ENCODE measurements at places on chromosomes 7 and 10.

- DNase-seq = no peak
These were observed 404.2 kb upstream of the FOXK1 start for GRCh38 chr7:4277936-4278335.

DNA sequence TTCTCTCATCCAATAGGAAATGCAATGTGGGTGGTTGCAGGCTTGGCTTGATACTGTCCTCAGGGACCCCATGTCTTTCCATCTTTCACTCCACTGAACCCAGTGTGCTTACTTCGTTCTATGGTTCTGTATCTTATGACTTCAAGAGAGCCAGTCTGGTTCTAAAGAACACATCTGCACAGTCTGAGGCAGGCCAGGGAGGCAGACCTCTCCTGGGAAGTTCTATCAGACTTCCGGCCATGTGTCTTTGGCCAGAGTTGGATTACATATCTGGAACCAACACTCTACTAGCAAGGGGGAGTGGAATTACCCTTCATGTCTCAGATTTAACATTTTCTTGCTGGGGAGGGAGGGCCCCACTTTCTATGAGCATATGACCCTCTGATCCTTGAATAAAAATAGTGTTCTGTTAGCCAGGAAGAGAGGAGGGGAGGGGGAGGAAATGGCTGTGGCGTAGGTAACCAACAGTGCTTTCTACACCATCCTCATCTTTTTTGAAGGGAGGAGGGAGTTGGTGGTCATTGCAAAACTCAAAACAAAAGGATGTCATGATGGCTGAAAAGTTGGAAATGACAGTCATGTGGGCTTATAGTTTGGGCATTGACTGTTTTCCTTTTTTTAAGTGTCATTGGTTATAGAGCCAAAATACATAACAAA, 370.2 kb downstream of the GATA3 start:
- DNase-seq = no peak

GRCh38 chr7:47444376-47445098, 137.4 kb downstream of the TNS3 start:
- DNase-seq = no peak

- no peak for DNase-seq
These were observed 68.0 kb downstream of the SUGCT start for GRCh38 chr7:40202851-40203250.

GRCh38 chr7:74235518-74236268, 18.5 kb downstream of the RFC2 start:
- DNase-seq = no peak

DNA sequence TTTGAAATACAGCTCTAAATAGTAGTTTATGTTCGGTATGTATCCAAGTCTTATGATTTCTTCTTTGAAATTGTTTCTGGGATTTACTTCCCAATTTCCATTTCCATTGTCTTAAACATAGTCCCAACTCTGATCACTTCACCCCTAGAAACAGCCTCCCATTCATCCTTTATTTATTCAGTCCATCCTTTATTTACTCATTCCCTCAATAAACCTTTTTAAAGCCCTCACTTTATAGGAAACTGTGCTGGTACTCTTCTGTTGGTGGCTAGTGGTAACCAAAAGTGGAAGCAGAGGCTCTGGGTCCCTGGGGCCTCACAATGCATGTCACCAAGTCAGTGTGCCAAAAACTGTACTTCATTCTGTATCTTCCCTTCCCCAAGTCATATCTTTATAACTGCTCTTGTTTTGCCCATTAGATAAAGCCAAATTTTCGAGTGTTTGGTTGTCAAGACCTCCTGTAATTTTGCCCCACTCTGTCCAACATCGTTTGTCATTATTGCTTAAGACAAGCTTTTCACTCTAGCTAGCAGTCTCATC, 3.9 kb upstream of the EPC1 start:
- no peak for DNase-seq

DNA sequence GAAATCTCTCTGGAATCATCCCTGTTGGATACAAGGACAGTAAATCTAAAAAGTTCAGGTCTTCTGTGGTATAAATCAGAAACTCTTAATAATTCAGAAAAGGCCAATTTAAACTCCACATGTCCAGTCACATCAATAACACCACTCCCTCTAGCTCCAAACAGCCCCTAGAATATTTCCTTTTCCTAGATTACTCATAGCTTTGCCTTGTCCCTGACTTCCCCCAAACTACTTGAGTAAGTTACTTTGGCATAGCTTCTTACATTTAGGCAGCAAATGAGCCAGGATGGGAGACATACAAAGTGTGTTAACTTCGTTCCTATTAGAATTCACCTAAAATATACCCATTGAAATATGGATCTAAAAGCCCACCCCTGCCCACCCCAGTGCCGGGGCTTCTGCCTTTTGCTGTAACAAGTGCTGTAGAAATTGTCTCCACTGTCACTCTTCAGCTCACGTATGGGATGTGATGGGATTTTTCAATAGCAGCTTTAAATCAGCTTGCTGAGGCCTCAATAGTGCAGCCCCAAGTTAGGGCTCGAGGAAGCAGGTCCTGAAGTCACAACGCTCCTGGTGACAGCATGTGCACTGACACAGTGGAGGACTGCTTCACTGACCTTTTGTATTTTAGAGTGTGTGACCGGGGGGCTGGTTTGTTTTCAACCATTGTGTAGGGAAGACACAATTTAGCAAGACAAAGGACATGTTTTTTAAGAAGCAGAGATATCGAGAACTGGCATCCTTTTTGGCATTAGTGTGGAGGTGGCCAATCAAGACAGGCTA, 218.2 kb upstream of the KMT2E start:
- DNase-seq = no peak

DNA sequence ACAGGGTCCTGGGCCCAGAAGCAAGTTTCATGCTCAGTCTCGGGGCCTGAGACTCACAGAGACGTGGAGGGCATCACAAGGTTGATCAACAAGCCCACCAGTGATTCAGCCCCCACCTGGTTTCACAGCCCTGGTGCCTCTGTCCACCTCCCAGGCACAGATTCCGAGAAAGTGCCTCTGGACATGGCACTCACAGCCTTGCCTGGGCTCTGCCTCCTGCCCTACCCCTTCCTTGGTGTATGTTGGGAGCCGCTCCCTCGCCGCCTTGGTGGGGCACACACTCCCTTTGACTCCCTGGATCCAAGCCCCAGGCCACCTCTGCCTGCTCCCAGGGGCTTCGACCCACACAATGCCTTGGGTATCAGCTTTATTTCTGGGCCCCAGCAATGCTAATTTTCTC, 200.8 kb upstream of the PPP2R2D start:
- no peak for DNase-seq

- no peak for DNase-seq
These were observed 54.7 kb downstream of the EMX2 start for GRCh38 chr10:117597216-117597615.

- DNase-seq = no peak
These were observed 19.7 kb downstream of the AQP1 start for GRCh38 chr7:30931161-30931928.

- no peak for DNase-seq
These were observed 10.3 kb upstream of the NPM3 start for GRCh38 chr10:101793526-101793925.

- DNase-seq = no peak
These were observed 87.4 kb downstream of the DYNC2I1 start for GRCh38 chr7:158943713-158944112.

- DNase-seq = no peak
These were observed 610.1 kb downstream of the LRMDA start for GRCh38 chr10:76041551-76041950.

DNA sequence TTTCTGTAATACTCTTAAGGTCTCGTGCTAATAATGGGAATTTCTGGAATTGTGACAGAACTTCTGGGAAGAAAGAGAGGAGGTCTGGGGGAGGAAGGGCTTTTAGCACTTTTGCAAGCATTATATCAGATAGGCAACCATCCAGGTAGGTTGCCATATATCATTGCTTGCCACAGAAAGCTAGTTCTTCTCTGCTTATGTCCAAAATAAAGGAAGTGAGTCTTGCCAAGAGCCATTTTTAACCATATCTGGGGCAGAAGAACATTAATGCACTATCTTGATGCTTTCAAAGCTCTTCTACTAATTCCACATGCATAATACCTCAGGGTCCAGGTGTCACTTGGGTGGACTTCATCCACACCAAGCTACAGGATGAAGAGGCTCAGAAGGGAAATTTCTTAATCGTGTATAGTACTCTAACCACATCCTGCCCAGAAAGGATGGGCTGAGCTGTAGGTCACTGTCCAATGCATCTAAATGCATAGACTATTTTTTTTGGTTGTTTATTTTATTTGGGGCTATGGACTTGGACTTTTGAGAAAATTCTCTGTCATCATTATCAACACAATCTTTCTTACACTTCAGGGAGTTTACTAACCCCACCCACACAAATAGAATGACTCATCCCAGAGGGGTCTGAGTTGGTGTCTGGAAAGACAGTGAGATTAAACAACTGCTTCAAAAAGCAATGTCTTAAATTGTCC, 68.9 kb upstream of the ADO start:
- DNase-seq = no peak

DNA sequence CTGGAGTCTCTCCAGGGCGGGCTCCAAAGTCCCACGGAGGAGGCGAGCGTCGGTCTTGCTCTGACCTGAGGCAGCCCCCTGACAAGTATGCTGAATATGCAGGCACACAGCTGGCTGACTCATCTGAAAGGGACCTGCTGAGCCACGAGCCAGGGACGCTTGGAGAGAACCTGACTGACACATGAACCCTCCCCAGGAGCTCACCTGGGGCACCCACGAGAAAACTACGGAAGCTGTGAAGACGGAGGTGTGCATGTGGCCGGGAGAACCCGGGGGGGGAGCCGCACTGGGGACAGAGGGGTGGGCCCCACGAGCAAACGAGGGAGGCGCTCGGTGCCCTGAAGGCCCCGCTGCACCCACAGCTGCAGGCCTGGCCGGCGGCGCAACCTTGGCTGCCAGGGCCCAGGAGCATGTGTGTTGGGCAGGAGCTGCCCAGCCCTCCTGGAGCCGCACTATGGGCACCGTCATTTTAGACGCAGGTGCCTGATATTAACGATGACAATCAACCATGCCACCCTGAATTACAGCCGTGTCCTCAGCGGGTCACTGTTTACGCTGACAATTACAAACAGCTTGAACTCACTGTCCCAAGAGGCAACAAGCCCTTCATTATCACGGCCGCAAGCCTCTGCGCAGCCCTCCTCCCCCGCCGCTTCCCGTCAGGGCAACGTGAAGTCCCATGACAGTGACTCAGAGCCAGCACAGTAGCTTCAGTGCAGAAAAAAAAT, 64.7 kb downstream of the DIP2C start:
- no peak for DNase-seq

GRCh38 chr7:18354108-18355085, 141.2 kb upstream of the HDAC9 start:
- DNase-seq = no peak

DNA sequence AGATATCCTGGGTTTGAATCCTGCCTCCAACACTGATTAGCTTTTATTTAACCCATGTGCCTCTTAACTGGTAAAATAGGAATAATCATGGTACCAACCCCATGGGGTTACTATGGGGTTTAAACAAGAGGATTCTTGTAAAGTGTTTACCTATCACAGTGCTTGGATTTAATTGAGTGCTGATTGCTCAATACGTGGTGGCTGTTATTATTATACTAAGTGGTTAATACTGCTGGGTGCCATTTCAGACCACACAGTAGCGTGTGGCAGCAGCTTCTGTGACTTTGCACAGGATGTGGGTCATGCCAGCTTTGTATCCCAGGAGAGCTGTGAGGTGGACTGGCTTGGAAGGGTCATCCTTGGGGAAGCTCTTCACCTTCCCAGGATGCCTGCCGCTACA, 177.2 kb downstream of the SEC23IP start:
- DNase-seq = no peak

GRCh38 chr10:125629758-125630376, 53.1 kb downstream of the TEX36 start:
- no peak for DNase-seq

DNA sequence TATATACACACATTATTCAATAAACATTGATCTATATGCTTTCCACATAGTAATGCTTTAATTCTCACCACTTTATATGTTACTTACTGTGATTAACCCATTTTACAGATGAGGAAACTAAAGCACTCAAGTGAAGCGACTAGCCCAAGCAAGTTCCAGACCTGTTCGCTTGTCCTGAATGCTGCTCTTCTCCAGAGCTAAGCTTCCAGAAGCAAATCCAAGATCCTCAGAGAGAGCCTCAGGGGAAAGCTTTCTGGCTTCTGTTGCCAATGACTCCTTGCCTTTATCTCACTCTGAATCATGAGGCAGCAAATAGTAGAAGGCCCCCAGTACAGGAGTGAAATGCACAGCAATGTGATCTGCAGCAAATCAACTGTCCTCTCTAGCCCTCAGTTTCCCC, 32.2 kb downstream of the XPNPEP1 start:
- DNase-seq = no peak

DNA sequence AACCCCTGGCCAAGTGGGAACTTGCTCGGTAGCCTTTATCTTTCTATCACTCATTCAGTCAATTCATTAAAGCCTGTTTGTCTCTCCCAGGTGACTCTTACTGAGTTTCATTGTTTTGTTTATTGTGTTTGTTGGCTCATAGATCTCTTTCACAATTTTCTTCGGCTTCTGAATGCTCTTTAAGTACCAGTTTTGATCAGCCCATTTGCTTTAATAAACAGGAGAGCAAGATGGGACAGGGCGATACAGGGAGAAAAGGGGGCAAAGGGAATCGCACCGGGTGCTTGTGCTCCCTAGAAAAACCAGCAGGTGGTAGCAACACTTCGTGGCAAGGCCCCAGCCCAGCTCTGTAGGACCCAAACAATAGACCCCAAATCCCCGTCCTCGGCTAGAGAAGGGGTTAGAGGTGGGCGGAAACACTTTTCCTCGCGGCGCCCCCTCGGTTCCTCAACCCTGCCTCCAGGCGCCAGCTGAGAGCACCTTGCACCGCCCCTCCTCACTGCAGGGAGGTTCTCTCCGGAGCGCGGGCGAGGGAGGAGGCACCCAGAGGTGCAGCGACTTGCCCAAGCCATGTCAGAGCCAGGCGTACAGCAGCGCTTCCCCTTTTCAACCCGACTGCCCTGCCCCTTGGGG, 1.0 kb upstream of the EPHB6 start:
- no peak for DNase-seq

DNA sequence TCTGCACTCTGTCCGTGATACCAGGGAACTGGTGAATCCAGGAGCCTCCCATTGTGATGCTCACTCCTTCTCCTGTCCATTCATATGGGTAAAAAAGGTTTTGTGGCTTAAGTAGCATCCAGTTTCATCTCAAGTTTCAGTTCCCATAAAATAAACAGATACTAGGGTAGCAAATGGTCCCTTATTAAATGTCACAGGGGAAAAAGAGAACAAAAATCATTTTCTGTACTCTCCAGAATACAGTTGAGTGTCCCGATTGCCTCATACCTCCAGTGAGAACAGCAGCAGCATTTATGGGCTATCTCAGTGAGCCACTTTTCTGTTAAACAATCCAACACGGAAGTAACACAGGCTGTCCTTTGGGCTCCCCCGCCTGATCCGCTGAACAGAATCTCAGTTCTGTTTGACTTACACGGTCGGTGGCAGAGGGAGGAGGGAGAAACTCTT, 179.6 kb downstream of the CELF2 start:
- no peak for DNase-seq

- DNase-seq = no peak
These were observed 46.6 kb upstream of the PPP1R17 start for GRCh38 chr7:31640381-31640780.

Measured in cerebellar nuclear complex (tissue), 1 donor.